ENCODE measurements at places on chromosomes 11 and 22.
A peak's percentile ranks its signal among the peaks of the same experiment; 100 is the strongest.

GRCh38 chr11:133745791-133746190, 99.5 kb downstream of the SPATA19 start:
- DNase-seq = no peak

DNA sequence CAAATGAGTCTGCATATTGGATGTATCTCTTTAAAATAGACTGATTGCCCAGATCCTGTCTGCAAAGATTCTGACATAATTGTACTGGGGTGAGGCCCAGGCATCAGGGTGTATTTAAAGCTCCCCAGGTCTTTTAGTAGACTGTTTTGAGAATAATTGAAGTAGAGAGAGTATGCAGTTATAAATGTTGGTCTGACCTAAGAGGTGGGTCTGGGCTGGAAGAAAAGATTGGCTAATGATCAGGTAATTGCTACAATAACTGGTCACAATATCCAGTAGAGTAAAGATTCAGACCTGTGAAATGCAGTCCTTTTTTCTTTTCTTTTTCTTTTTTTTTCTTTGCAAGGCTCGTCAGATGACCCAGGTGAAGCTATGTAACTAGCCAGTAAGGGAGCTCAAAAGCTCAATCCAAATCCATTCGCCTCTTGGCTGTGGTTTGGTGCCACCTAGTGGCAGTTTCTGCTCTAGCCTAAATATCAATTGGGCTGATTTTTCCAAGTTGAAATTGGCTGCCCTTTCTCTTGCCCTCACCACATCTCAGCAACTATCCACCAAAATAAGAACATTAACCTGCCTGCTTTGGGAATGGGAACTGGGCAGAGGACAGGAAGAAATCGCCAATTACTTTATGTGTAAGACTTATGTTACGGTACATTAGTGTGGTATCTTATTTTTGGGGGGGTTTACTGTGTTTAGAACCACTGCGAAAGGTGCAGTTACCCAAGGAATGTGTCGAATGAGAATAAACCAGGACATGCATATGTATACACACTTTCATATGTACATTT, 45.9 kb downstream of the ZNF143 start:
- peak; percentile 51 for DNase-seq

- DNase-seq = no peak
These were observed 93.1 kb downstream of the TP53I11 start for GRCh38 chr11:44857490-44858090.

GRCh38 chr22:24310969-24311368, 40.3 kb downstream of the SPECC1L start:
- no peak for DNase-seq

GRCh38 chr11:14520747-14521151, 563 bp upstream of the PSMA1 start:
- DNase-seq = no peak

DNA sequence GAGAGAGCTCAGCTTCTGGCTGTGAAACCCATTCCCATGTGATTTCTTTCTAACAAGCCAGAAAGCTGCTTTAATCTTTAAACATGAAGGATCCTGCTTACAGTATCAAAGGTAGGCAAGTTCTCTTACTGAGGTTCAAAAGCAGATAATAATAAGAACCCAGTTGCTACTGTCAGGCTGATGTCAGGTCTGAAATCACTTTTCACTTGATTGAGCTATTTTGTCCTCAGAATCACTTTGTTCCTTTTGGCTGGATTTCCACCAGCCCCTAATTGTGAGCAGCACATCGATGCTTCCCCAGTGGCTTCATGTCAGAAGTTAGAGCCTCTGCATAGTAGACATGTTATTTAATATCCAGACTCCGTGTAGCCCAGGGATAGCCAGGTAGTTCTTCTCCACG, 55.8 kb upstream of the CEP295 start:
- DNase-seq = no peak

DNA sequence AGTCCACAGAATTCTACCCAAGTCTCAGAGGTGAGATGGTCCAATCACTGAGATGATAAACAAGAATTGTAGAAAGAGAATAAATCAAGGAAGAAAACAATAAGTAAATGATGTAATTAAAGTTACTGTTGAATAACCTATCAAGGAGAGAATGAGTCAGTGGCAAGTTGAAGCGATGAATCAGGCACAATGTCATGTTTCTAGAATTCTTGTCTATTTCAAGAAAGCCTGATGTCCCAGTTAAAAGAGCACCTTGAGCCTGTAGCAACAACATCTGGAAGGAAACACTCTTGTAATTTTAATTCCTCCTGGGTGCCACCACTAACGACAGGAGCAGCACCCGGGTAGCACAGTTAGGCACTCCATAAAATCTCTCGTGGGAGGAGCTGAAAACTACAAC, 67.9 kb upstream of the SLC35C1 start:
- no peak for DNase-seq

GRCh38 chr22:27715106-27715505, 86.5 kb downstream of the MN1 start:
- no peak for DNase-seq

GRCh38 chr11:13896175-13896980, 66.1 kb upstream of the SPON1 start:
- no peak for DNase-seq

DNA sequence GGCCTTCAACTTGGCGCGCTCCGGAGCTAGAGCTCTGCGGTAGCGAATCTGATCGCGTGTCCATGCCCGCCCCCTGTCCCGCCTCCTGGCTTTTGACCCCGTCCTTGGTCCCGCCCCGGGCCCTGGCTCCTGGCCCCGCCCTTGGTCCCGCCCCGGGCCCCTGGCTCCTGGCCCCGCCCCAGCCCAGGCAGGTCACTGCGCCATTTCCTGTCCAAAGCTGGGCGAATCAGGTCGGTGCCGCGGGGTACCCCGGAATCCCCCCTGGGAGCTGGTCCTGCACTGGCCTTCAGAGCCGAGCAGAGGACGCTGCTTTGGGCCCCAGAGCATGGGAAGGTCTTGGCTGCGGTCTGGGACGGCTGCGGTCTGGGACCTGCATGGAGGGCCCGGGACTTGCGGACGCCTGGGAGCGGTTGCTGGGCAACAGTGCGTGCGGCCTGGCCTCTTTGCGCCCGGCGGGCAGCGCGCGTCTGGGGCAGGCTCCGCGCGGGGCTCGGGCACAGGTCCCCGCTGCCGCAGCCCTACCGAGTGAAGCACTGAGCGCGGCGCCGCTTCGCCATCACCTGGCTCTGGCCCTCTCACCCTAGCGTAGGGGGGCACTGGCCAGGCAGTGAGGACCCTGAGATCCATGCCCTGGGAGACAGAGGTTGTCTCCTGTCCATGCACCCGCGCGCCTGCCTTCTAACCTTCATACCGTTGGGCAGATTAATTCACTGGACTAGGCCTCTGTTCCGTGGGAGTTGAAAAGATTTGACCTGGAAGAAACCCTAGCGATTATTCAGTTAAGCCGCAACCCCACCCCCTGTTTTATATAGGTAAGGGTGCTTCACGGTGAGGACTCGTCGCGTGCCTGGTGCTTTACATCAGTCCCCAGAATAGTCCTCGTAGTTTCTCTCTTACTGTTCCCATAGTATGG, at the start of gene TTC12:
TSS of gene TTC12 (plus strand) at position 195 of the 913 bp plus-strand sequence. CDS start 1,675 bp downstream, outside the sequence.
- peak; percentile 76 for DNase-seq

DNA sequence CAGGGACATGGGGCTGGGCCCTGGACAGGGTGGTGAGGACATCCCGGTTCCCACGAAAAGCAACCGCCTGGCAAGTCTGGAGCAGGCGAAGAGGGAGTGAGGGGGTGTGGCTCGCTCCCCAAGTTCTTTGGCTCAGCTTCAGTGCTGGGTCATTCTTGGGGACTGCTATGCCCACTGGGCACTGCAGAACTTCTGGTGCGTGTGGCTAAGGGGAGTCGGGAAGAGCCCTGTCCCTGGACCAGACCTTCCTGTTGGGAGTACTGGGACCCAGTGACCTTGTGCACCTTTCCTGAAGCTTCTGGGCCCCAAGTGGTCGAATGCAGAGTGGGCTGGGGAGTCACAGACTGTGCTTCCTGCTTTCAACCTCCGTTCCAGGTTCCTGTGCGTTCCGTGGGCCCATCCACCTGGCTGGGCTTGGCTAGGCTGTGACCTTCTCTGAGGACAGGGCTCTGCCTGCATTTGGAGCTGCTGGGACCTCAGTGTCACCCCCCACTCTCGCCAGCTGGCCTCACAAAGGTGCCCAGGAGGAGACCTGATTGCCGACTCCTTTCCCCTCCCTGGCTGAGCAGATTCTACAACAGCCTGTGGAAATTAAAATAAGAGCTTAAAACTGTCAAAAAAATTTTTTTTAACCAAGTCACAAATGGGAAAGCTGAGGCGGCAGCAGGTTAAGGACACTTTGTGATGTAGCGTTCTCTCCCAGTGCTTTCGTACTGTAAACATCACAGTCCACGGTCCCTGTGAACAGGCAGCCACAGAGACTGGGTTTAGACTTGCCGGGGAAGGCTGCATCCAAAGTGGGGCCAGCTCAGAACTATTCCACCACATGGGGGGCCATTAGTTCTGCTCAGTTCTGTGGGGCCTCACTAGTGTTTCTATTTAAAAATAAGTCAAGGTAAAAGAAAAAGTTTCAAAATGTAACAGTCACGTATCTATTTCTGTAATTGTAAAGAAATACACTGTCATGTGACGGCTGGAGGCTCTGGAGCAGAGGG, 63.8 kb upstream of the WNT7B start:
- DNase-seq = no peak

GRCh38 chr11:27612932-27613880, 87.0 kb downstream of the BDNF start:
- no peak for DNase-seq

- no peak for DNase-seq
These were observed 70.8 kb downstream of the KCNQ1 start for GRCh38 chr11:2515401-2516275.

- no peak for DNase-seq
These were observed 65.0 kb downstream of the BUD13 start for GRCh38 chr11:116707746-116708145.

GRCh38 chr22:44642096-44642644, 59.8 kb upstream of the PRR5 start:
- no peak for DNase-seq

- no peak for DNase-seq
These were observed 54.4 kb downstream of the IGLL5 start for GRCh38 chr22:22941831-22942510.

DNA sequence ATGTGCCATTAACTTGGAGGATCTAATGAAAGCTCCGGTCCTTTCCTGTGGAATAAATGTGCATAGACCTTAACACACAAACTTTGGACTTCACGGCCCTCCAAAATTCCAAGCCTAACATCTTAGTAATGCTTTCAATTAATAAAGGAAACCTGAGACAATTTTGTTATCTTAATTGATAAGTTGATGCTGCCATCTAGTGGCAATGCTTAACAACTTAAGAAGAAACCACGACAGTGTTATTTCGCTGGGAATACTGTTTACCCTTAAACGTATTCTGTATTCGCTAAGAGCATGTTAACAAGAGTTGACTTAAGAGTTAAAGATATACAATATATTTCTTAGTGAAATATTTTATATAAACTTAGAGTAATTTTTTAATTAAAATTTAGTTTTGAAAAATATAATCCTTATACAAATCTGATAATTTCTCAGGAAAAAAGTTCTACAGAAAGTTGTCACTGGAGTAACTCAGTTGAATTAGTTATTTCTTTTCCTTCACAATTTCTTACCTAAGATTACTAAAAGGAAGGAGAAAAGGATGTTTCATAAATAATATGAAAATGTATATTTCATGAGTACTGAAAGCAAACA, 35.0 kb upstream of the OR9G4 start:
- DNase-seq = peak; percentile 4

- DNase-seq = no peak
These were observed 2.7 kb upstream of the PTPRJ start for GRCh38 chr11:47977623-47978022.

- DNase-seq = no peak
These were observed 114.1 kb downstream of the STIM1 start for GRCh38 chr11:3969613-3970012.

DNA sequence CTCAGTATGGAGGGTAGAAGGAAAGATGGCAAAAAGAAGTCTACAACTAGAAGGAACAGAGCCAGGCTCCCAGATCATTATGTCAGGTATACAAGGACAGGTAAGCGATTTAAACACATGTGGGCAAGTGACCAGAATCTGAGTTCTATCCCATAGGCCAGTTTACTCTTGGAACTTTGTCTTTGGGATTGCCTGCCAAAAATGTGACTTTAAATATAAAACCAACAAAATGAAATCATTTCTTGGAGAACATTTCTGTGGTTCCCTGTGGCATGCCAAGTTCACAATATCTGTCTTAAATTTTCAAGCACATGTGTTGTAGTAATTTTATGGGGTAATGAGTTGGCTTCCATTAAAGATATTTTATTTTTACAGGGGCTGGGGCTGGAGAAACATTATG, 141.0 kb downstream of the SLC17A6 start:
- no peak for DNase-seq

GRCh38 chr11:121482231-121483129, 29.7 kb upstream of the SORL1-AS1 start:
- DNase-seq = no peak

GRCh38 chr11:34317666-34318065, 40.1 kb downstream of the ABTB2 start:
- DNase-seq = no peak

- no peak for DNase-seq
These were observed 94.8 kb upstream of the TBCEL start for GRCh38 chr11:120929090-120929489.

DNA sequence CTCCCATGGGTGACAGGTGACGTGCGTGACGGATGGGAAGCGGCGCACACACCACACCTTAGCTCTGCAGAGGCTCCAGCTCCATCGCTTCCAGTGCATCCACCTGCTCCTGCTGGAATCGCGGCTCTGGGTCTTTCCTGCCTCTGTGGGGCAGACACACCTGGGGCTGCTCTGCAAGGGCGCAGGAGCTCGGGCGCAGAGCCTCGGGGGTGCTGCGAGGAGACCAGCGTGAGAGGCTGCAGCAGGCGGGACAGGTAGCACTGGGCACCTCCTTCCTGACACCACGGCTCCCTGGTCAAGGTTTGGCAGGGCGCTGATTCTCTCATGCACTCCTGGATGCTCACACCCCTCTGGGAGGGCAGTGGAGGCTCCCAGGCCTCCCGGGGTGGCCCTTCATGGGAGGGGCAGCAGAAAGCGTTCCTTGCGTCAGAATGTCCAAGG, 1494.3 kb downstream of the BRD1 start:
- no peak for DNase-seq

GRCh38 chr22:23286296-23286695, 106.0 kb downstream of the BCR start:
- DNase-seq = no peak

GRCh38 chr11:68259122-68259959, 12.4 kb downstream of the C11orf24 start:
- no peak for DNase-seq

DNA sequence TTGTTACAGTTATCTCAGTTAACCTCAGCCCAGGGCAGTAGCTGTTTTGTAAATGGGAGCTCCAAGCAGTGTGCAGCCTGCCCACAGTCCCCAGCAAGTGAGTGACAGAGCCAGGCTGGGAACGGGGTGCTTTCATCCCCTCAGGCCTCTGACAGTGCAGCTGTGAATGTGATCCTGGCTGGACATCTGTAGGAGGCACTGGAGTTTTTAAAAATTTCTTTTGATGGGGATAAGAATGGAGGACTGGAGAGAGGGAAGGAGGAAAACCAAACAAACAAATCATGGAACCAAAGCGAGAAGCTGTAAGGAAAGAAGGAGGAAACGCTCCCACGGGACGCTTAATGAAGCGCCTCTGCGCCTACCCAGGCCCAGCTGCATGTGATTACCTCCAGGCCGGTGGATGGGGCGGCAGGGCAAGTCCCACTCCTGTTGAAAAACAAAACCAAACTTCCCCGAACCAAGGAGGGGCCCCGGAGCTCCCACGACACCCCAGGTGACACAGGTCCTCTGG, 40.6 kb downstream of the SCUBE1 start:
- DNase-seq = no peak

GRCh38 chr11:133239575-133239974, 292.7 kb downstream of the OPCML start:
- DNase-seq = no peak

GRCh38 chr22:21568347-21569075, 997 bp downstream of the UBE2L3 start:
- no peak for DNase-seq

Data from NCI-H1048 (cell line).